Bronchial smooth muscle cell (primary cell): ENCODE measurements at places on chromosomes 4 and X. TPM values are rescaled to one million over a fixed set of nuclear protein-coding genes. Genes with fewer than 3 reads are reported as not detected.

The HHIP gene
- 0.09 and 0.16 TPM in 2 replicates for total RNA-seq

The ZNF630 gene
- 1.4 and 1.9 TPM in 2 replicates for total RNA-seq

The XAGE5 gene
- total RNA-seq: not detected in 2 replicates

The ENAM gene
- 0.94 TPM in 1 of 2 replicates, not detected in the other for total RNA-seq

The SPARCL1 gene
- 1.3 and 1.5 TPM in 2 replicates for total RNA-seq

The SGCB gene
- total RNA-seq: 26.5 and 27.6 TPM in 2 replicates

The HMGB2 gene
- 41.3 and 48.4 TPM in 2 replicates for total RNA-seq

The ADH4 gene
- not detected in 2 replicates for total RNA-seq
